ENCODE measurements at places on chromosomes 11 and 22.
A peak's percentile ranks its signal among the peaks of the same experiment; 100 is the strongest.

DNA sequence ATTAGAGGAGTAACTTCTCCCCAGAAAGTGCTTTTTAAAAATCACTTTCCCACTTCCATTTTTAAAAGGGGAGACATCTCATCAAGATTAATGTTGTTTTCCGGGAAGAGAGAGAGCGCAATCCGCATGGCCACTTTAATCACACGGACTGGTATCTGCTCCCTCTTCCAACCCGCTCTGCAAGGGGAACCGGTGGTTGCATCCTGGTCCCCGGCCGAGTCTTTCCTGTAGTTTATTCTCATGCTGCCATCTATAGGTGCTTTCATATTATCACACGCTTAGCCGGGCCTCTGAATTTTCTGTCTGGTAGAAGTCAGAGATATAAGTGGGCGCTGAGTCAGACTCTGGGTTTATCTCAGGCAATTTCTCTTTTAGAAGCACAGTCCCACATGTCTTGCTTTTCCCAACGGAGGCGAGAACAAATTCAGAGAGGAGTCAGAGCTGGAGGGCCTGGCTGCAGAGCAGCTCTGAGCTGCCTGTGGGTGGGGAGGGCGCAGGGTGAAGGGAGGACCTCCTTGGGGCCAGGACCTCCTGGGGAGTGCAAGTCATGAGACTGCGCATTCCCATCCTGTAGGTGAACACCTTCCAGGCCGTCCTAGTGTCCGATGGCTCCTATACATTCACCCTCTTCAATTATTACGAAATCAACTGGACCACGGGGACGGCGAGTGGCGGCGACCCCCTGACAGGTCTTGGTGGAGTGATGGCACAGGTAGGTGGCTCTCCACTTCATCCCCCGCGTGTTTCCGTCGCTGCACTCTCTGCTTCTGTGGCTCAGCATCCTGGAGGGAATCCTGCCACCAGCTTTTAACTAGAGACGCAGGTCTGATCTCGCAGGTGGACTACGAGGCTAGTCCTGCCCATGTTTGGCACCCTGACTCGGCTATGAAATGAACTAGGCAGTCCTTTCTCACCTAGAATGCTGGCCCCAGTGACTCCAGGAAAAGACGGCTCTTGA is 11.7 kb downstream of the TECTA start:
- DNase-seq: peak; percentile 91

GRCh38 chr11:131889146-131889577 is 518.7 kb downstream of the NTM start:
- DNase-seq: peak; percentile 63

GRCh38 chr11:28939381-28939780 is 831.2 kb downstream of the METTL15 start:
- no peak for DNase-seq

DNA sequence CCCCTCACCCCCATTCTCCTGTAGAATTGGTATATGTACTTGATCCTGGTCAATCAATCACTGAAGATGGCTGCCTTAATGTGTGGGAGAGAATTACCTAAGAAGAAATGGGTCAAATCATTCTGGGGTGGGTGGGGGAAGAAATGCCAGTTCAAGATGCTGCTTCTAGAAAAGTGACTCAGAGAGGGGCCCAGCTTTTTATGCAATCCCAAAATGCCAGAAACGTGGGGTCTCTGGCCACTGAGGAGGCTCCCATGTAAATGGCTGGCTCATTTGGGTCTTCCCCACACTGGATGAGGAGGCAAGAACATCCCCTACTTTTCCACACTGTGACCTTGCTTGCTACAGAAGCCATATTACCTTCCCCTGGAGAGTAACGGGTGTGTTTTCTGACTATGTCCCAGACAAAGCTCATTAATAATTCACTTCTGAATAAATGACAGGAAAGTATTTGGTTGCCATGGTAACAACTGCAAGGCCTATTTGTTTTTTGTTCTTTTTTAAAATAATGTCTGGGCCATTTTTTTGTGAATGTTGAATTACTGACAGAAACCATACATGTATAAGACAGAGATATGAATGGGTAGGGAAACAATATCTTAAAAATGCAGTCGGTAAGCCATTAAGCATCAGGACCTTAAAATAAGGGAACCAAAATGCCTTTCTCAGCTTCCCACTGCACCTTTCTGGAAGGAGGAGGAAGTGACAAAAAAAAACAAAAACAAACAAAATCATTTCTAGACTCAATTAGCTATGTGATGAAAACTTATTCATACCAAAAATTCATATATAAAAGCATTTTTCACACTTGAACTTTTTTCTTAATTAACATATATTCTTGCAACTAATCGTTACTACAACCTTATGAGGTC is 32.0 kb downstream of the SLC1A2 start:
- DNase-seq: peak; percentile 44

DNA sequence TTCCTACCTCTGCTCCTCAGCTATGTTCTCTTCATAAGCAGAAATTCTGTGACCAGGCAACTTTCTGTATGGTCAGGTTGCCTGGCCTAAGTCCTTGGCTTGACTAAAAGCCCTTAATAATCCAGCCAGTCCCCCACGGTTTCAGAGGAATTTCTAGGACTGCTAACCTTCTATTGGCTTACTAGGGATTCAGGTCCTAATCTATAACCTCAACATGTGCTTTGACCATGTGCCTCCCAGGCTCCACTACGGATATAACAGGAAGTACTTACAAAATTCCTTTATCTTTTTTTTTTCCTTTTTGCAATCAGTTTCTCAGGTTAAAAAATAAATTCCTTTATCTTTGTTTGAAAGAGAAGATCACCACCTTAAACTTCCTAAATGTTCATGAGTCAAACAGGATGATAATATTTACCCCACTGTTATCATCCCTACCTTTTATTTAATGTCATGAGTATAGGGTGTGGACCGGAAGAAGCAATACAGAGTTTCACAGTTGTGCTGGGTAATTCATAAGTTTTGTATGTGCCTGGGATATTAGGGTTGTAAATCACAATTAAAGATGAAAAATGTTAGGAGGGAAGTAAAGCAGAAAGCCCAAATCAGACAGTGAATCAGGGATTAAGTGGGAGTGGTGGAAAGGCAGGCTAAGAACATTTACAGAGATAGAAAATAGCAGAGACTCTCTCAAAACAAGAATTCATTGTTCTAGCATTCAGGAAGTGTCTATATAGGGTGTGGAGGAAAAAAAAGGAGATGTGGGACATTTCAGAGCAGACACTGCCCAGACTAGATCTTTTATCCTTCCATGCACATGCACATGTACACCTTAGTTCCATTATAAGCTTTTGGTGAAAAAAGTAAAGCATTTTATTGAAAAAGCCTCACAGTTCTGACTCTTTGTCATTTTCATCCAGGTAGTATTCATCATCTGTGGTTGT is 10.7 kb upstream of the POGLUT3 start:
- DNase-seq: no peak

Measured in myocyte (in vitro differentiated cells).